ENCODE measurements at places on chromosomes 5 and 9. TPM values are rescaled to one million over a fixed set of nuclear protein-coding genes. Genes with fewer than 3 reads are reported as not detected.

Gene GALNT10
- total RNA-seq, result 10.2 TPM

Gene ARID3C
- 5.3 TPM for total RNA-seq

Gene CSF1R
- total RNA-seq, result not detected

Gene SPINK6
- total RNA-seq, result not detected

- no peak for DNase-seq
These were observed 4.2 kb downstream of the MELK start for GRCh38 chr9:36576866-36577265.

DNA sequence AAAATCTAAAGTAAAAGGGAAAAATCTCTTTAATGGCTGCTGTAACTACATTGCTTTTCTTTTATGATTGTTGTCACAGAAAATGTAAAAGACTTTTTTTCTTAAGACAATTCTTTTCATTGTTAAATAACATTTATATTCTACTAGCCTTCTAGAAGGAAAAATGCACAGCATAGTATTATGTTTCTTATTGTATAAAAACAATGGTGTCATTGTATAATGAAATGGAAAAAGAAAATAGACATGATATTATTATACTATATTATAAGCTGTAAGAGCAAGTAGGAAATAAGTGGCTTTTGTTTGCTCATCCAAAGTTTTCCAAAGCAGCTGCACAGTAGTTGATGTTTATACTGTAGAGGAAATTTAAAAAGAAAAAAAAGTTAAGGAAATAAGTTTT, 1021.7 kb downstream of the EFNA5 start:
- no peak for DNase-seq

DNA sequence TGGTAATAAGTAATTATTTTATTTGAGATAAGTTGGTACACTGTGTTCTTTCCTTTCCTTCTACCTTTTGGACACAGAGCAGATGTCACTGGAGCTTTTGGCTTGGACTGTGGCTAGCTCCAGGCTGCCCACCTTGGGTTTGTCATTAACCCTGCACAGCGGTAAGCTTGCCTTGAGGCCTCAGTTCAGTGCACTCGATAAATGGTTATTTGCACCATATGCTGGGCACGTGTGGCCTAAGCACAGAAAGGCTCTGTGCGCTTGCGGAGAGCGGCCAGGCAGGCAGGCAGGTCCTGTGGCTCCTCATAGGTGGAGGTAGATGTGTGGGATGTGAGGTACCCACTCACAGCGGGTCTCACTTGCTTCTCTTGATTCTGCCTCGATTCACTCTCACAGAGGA, 30.0 kb upstream of the TENT4A start:
- no peak for DNase-seq

DNA sequence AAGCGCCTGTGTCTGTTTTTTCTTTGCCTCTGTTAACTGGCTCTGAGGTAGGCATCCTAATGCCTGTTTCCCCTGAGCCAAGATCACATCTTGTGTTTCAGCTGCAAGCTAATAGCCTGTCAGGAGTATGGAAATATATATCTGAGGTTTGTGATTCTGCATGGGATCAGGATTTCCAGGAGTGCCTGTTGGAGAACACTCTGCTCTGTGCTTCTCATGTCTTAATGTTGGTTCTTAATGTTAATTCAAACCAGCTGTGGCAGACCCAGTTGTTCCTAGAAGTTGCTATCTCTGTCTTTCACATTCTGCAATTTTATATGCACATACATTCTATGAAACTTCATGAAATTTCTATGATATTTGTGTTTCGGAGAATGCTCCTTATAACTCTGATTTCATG, 72.1 kb downstream of the PGM5 start:
- DNase-seq, result no peak

GRCh38 chr9:81632599-81632998, 56.7 kb downstream of the TLE1 start:
- DNase-seq, result no peak

DNA sequence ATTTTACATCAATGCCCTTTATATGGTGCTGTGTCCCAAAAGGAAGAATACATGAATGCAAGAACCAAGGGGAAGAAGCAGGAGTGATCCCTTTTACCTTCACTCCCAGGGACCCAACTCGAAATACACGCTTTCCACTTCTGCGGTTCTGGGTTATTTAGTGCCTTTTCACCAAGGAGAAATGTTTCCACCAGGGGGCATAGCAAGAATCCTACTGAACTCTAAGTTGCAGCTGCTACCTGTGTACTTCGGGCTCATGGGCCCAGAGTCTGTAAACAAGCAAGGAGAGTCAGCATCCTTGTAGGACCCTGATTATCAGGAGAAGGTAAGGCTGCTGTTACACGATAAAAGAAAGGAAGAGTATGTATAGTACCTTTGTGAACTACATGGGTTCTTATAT, 45.7 kb downstream of the DPYSL3 start:
- peak; percentile 60 for DNase-seq

DNA sequence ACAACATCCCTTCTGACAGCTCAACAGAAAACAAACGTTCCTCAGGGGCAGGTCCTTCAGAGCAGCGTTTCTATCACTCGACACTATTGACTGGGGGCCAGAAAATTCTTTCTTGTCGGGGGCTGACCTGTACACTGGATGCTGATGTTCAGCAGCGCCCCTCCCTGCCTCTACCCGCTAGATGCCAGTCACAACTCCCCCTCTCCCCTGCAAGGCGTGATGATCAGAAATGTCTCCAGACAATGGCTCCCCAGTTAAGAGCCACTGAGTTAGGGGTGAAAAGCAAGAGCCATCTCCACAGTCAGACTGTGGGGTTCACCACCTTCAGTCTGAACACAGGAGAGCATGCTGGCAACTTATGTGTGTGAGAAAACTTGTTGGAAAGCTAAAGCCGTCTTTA, 39.8 kb downstream of the SERINC5 start:
- no peak for DNase-seq

DNA sequence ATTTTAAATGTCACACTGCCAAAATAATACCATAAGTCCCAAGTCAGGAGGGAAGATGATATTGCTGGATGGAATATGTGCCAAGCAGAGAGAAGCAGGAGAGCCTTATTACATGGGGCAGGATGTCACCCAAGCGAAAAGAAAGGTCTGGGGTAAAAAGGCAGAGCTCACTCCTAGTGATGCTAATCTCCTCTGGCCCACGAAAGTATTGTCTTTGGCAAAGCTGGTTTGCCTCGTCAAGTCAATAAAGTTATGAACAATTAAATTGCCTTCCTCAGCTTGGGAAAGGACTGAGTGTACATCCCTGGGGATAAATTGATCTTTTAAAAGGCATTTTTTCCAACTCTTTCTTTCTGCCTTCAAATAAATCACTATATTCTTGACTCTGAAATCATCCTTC, 220.6 kb downstream of the DMAC1 start:
- DNase-seq, result peak; percentile 10
